ENCODE measurements at places on chromosomes 1 and 21.

- DNase-seq = no peak
These were observed 69.6 kb downstream of the KCNJ15 start for GRCh38 chr21:38326429-38326828.

- no peak for DNase-seq
These were observed 392.3 kb upstream of the ADAMTS5 start for GRCh38 chr21:27359141-27359540.

DNA sequence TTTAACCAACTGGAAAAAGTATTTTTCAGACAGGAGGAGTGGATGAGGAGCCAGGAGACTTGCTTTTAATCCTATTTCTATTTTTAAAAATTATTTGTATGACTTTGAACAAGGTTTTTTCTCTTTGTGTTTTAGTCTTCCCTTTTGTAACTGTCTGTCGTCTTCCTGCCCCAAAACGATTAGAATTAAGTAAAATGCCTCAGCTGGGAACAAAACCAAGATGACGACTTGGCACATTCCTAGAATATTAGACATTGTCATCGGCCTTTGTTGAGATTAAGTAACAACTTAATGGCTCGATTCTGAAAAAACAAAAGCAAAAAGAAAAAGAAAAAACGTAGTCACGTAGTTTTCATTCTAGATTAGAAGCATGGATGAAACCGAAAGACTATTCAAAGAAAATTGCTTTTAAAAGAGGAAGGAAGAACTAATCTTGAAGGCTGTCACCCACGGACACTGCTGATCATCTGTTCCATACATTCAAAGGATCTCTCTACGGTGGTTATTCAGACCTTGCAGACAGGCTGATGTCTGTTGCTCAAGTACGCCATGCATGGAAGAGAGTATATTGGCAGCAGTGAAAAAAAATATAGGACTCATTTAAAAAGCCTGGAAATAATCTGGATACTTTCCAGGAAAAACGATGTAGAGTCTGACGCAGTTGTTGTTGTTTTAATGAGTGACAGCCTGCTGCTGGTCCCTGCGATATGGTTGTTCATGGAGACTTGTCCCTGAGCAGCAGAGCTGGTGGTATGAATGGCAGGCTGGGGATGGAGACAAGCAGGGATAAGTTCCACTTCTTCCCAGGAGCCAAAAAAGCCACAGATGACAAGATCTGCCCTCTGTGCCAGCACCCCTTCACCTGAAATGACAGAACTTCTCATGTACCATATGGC lies 16.8 kb downstream of the GNG4 start:
- DNase-seq = no peak

GRCh38 chr1:174266476-174266875 lies 107.2 kb downstream of the RABGAP1L start:
- no peak for DNase-seq

Measured in smooth muscle cell of the brain vasculature (primary cell).